ENCODE measurements at places on chromosomes 1 and 21.

GRCh38 chr1:109687641-109688499 is at the start of gene GSTM1:
Gene GSTM1 (plus strand): TSS chr1:109687817. CDS start chr1:109687874, 57 bp downstream.
- DNase-seq = peak; percentile 44

DNA sequence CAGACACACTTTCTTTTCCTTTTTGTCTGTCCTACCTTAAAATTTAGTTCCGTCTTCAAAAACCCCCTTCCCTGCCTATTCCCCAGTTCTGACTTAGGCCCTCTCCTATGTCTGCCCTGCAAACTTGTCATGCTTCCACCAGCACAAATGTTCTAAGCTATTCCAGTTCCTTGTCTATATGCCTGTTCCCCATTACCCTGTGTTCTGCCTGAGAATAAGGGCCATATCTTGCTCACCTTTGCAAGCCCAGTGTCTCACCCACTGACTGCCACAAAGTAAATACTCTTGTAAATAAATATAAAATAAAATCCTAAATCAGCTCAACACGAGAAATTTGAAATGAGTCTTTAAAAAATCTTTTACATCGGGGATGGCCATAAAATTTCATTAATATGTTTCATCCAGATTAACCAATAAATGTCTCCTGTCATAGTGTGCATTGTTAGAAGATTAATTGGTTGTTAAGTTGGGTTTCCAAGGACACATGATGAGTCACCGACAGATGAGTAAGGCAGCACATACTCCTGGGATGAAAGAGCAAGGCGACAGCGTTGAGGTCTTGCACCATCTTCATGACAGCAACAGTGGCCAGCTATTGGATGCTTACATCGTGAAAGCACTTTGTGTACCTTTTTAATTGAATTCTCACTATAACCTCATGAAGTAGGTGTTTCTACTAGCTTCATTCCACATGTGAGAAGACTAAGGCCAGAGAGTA is 92.6 kb upstream of the NGF start:
- DNase-seq = no peak

- DNase-seq = no peak
These were observed 28.5 kb upstream of the C1orf198 start for GRCh38 chr1:230896779-230897178.

GRCh38 chr1:14280909-14281308 is 317.6 kb upstream of the KAZN start:
- no peak for DNase-seq

- no peak for DNase-seq
These were observed 36.1 kb upstream of the TTC22 start for GRCh38 chr1:54837002-54837853.

DNA sequence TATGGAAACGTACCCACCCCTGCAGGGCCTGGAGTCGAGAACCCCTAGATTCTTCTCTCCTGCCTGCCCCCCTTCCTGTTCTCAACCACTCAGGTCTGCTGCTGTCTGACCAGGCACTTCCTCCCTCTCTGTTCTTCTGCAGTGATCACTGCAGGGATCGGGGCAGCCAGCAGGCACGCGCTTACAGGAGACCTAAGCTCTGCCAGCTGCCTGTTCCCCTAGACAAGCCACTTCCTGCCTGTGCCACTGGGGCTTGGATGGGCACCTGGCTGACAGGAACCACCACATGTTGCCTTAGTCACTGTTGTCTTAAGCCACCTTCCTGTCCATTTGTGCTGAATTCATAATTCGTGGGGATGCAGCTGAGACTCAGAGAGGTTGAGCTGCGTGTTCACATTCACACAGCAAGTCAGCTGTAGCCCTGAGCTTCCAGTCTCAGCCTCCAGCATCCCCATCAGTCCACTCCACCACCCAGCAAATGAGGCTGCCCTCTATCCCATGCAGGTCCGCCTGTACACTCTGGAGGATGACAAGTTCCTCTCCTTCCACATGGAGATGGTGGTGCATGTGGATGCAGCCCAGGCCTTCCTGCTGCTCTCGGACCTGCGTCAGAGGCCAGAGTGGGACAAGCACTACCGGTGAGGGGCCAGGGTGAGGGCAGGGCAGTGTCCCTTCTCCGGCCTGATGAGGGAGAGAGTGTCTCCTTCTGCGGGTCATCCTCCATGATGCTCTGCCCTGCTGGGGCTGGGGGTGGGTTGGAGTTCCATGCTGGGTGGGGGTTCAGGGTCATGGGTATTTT is 18.6 kb downstream of the FAM151A start:
- no peak for DNase-seq

DNA sequence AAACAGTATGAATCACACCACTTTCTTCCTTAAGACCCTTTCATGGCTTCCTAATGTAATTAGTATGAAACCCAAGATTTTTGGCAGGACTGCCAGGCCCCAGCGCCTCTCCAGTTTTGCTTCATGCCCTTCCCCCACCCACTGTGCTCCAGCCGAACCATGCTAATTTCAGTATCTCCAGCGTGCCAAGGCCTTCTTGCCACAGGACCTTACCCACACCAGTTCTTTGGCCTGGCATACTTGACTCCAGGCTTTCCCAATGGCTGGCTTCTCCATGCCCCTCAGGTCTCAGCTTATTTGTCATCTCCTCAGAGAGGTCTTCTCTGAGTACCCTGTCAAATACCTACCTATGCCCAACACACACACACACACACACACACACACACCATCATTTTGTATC is 38.5 kb downstream of the ACP6 start:
- DNase-seq = no peak

GRCh38 chr21:45590726-45591618 is 48.7 kb upstream of the SLC19A1 start:
- no peak for DNase-seq

GRCh38 chr1:160578525-160579191 is 638 bp downstream of the CD84 start:
- no peak for DNase-seq

DNA sequence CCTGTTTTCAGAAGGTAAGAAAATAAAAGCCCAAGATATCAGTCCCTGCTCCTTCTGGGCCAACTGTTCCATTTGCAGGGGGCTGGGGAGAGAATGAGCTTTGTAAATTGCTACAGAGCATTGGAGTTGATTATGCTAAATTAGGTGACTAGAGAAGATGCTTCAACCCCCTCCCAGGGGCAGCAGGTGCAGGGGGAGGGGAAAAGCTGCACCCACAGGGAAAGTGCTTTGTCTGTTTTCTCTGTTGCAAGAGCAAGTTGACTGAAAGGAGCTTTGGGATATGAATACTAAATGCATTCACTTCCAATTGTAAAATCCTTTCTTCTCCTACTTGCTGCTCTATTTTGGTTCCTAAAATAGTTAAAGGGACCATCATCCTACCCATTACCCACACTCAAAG is 16.5 kb upstream of the PIGM start:
- DNase-seq = no peak

GRCh38 chr1:147842578-147842977 is 60.0 kb upstream of the GJA8 start:
- no peak for DNase-seq

DNA sequence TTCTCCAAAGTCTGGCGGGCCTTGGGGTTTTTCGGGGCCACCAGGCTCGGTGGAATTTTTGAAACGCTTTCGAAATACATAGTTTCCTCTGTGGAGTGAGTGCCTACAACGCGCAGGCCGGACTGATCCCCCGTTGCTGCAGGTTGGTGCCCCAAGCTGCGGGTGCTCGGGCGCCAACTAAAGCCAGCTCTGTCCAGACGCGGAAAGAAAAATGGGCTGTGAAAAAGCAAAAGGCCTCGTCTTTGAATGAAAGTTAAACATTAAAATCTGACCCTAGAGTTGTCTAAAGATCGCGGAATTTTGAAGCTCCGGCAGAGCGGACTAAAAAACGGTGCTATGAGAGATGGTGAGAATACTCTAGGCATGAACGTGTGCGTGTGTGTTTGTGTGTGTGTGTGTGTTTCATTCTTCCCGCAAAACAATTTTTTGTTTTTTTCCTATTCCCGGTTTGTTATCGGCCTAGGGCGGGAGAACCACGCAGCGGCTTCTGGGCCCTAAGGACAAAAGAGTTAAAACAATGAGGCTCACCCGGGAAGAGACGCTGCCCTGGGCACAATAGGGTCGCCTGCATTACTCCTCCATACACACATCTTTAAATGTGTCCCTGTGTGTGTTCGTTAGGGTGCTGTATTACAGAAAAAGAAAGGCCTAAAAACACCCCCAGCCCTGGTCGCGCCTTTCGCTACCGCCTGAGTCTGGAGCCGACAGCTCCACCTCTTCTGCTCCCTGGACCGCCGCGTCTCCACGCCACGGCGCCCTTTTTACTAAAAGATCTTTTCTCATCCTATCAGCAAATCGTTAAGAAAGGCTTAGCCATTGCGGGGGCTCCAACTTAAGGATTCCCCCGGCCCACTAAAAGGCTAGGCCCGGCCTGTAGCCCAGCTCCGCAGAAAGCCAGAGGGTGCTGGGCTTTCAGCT is 3.2 kb downstream of the TBX15 start:
- no peak for DNase-seq

Measured in activated T-helper 1 cell treated with anti-CD3 and anti-CD28 coated beads, Interleukin-2, amount 50 U/mL, for 16 hours (primary cell).